ENCODE measurements at places on chromosomes 11 and 22.

DNA sequence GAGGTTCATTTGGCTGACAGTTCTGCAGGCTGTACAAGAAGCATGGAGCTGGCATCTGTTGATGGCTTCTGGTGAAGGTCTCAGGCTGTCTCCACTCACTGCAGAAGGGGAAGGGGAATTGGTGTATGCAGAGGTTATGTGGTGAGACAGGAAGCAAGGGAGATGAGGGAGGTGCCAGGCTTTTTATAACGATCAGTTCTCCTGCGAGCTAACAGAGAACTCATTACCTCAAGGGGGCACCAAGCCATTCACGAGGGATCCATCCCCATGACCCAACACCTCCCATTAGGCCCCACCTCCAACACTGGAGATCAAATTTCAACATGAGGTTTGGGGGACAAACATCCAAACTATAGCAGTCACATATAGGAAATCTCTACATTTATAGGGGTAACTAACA is 38.7 kb upstream of the E2F8 start:
- no peak for DNase-seq

DNA sequence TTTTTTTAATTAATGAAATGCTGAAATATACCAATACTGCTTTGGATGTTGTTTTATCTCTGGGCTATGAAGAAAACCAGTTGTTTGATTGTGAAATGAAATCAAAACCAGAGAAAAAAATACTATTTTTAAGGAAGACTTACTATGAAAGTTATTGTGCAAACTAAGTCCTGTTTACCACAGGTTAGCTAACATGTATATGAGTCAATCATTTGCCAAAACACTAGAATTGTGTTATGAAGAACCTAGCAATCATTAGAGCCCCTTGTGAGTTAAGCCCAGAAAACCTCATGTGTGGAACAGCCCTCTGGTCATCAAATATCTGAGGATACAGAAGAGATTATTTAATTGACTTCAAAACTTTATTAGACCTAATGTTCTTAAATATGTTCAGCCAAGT is 83.7 kb downstream of the FAT3 start:
- DNase-seq: no peak

GRCh38 chr11:78037056-78037455 is 14.0 kb upstream of the KCTD14 start:
- DNase-seq: no peak

DNA sequence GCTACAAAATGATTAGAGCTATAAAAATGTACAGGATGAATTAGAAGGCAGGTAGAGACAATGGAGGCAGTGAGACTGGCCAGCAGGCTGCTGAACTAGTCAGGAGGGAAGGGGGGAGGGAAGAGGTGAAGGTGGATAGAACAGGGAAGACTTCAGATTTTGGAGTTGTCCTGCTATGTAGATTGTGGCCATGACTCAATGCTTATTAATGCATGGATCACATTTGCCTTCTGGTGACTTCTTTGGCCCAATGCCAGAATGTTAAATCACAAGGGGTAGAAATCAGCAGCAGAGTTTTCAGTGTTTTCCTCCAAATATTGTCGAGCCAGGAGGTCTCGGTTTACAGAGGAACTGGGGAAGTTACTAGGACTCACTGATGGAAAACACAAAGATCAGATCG is 346.6 kb downstream of the AASDHPPT start:
- no peak for DNase-seq

GRCh38 chr22:44012162-44012561 is 11.9 kb upstream of the PARVB start:
- no peak for DNase-seq

DNA sequence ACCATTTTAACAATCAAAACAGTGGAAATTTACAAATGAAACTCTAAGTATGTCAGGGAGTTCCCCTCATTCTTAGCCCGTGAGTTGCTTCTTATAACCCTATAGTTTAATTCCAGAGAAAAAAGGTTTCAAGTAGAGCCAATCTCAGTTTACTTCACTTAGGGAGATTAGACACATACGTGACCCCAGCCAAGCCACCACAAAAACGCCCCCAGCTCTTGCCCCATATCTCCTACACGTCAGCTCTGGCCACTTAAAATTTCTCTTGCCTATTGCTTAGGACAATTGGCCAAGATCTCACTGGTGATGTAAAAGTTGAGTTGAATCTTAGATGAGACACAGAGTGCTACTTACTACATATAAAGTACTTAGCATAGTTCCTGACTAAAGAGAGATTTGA is 166.4 kb downstream of the ETS1 start:
- no peak for DNase-seq

- no peak for DNase-seq
Measured at GRCh38 chr11:22461626-22462025, 123.4 kb downstream of the SLC17A6 start.

DNA sequence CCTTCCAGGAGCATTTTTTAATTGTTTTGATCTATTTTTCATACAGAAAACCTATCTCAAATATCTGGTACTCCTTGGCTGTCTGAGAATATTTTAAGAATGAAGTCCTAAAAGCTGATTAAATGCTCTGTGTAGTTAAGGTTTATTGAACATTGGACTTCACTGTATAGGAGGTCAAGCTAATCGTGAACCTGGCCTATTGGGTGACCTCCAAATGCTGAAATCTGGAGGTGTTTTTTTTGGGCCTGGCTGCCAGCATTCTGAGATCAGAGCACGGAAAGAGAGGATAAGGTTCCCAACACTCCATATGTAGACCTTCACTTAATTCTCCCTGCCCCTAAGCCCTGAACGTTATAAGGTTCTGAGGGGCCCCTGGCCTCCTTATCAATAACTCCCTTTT is 8.3 kb downstream of the IL17RA start:
- no peak for DNase-seq

- DNase-seq: no peak
Measured at GRCh38 chr11:12721816-12722604, 47.8 kb downstream of the TEAD1 start.

GRCh38 chr22:36593215-36593614 is 64.2 kb upstream of the EIF3D start:
- DNase-seq: no peak

- DNase-seq: no peak
Measured at GRCh38 chr22:41989246-41989645, 9.3 kb upstream of the WBP2NL start.

GRCh38 chr11:128917144-128917724 is 25.4 kb downstream of the TP53AIP1 start:
- no peak for DNase-seq

DNA sequence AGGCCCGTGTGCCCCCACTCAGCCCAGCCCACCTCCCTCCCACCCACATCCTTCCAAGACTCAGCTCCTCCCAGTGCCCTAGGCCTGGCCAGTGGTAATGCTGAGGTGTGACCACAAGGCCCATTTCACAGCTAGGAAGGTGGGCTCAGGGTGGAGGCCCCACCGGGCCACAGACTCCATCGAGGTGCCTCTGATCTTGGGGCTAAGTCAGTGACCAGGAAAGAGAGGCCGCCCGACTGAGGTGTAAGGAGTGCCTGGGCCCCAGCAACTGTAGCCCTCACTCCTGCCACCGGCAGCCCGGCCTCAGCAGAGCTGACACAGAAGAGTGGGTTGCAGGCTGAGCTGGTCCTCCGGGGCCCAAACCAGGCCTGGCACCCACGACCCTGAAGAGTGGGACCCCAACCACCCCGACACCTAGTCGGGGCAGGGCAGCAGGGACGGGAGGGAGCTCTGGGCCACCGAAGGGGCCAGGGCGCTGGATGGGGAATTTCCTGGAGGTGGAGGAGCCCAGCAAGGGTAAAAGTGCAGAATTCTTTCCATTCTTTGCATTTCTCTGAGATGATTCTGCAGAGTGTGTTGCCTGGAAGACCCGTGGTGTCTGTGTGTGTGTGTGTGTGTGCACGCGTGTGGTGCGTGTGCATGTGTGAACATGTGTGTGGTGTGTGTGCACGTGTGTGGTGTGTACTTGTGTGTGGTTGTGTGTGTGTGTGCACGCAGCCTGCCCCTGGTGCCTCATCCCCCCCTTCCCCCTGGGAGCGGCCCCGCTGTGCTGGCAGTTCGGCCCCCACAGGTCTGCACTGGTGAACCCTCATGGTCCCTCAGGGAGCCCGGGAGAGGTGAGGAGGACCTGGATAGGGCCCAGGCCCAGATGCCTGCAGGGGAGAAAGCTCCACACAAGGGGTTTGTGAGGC is 8.3 kb upstream of the PIM3 start:
- no peak for DNase-seq

- no peak for DNase-seq
Measured at GRCh38 chr11:79195209-79195608, 245.6 kb downstream of the TENM4 start.

DNA sequence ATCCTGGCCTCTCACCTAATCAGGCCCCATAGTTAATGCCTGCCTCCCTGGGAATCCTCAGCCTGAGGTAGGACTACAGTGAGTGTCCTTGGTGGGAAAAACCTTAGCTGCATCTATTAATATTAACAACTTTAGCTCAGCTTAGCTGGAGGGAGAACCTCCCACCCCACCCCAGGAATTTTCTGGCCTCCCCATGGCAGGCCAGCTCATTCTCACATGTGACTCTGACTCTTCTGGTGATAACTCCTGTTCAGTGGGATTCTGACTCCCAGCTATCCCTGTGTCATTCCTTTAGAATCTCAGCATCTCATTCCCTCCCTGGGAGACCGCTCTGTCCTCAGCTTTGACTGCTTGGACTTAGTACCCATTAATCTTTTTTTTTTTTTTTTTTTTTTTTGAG is 14.5 kb downstream of the ART5 start:
- no peak for DNase-seq

DNA sequence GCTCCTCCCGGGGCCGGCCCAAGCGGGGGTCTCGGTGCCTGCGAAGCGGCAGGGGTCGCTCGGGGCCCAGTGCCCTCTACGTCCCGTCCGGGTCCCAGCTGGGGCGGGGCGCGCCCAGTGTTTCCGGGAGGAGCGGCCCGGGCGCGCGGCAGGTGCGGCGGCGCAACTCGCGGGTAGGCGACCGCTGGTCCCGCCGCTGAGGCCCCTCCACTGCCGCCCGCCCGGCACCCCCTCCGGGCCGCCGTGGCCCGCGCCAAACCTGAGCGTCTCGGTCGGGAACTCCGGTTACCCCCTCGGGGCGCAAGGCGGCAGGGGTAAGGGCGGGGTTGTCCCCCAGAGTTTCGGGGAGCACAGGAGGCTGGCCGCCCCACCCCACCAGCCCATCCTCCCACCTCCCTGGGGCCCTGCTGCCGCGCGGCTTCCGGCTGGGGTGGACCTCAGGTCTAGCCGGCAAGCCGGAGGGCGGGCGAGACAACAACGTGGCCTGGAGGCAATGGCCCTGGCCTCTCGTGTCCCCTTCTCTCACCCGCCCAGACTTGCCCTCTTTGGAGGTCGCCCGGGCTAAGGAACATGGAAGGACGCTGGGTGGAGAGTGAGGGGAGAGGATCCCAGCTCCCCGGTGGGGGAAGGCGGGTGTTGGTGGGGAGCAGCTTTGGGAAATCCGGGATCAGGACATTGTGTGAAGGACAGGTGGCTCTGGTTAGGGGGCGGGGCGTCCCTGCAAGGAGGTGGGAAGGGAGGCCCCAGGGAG is 398 bp upstream of the CRACR2B start:
- DNase-seq: no peak

Data from tibial nerve (tissue), 4 donors.